ENCODE measurements at places on chromosomes 11 and 22.

- no peak for DNase-seq
- no peak overlapping the region for H3K4me3 ChIP-seq
- H3K27me3 ChIP-seq = no peaks in the 10 kb centered on the region
- H3K27ac ChIP-seq = no peak overlapping the region
Observed at GRCh38 chr11:65078151-65078550, 5.7 kb downstream of the CDCA5 start.

- no peak overlapping the region for H3K27ac ChIP-seq
- H3K4me3 ChIP-seq = no peak overlapping the region
- no peaks in the 10 kb centered on the region for H3K36me3 ChIP-seq
- H3K4me1 ChIP-seq = no peaks in the 10 kb centered on the region
- DNase-seq = no peak
- no peaks in the 10 kb centered on the region for H3K27me3 ChIP-seq
Observed at GRCh38 chr11:59846556-59846955, 1.3 kb upstream of the CBLIF start.

DNA sequence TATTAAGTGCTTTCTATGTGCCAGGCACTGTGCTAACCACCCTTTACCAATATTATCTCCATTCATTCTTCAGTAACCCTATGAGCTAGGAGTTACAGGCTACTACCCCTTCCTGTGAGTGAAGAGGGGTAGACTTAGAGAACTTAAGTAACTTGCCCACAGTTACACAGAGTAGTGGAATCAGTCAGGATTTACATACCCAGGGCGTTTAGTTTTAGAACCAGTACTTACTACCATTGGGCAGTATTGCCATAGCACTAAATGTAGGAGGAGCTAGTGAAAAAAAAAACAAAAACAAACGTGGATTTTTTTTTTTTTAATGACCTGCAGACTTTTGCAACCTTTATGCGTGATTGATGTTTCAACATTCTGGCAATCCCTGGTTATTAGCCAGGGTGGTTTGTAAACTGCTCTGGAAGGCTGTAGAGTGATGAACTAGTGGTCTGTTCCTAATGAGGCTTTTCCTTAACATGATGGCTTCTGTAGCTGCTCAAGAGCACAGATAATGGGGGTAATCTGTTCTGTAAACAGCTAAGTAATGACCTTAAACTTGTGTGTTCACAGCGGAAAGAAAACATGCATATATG lies 11.4 kb downstream of the TBCEL start:
- no peak overlapping the region for H3K4me3 ChIP-seq
- H3K36me3 ChIP-seq = peaks cover 8% of the 10 kb centered on the region
- H3K27ac ChIP-seq = peak overlapping the region; percentile 31

DNA sequence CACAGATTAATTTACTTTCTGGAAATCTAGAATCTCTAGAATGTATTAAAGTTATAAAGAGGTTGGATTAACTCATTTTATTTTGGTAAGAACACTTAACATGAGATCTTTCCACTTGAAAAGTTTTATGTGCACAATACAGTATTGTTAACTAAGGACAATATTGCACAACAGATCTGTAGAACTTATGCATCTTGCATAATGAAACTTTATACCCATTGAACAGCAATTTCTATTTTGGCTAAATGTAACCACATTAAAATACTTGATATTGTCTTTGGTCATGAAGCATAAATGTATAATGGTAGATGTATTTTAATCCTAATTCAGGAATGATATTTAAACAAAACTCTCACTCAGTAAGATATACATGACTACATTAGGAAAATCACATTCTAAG lies 203.8 kb downstream of the SNX19 start:
- no peak for DNase-seq
- H3K36me3 ChIP-seq = no peaks in the 10 kb centered on the region
- peaks cover 8% of the 10 kb centered on the region for H3K4me1 ChIP-seq
- no peak overlapping the region for H3K4me3 ChIP-seq
- no peak overlapping the region for H3K27ac ChIP-seq

DNA sequence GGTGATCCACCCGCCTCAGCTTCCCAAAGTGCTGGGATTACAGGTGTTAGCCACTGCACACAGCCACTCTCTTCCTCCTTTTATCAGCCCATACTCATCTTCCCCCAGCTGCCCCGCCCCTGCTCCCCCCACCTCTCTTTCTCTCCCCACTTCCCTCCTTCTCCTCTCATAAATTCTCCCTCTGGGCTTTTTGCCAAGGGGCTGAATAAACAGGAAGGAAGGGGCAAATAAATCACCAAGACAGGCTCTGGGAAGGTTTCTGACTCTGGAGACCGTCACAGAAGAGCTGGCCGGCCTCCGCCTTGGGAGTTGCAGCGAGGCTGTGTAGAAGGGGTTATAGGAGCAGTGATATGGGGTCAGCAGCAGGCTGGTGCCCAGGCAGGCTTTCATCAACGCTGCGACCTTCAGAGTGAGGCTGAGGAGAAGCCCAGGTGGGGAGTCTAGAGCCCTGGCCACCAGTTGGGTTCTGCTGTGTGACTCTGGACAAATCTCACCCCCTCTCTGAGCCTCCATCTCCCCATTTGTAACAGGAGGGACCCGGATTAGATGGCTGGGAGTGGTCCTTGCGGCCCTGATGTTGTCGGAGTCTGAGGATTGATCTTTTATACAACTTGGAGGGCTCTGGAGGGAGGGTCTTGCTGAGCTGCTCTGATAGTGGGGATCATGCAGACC lies 62.6 kb upstream of the RASD2 start:
- H3K27me3 ChIP-seq = peaks cover 1% of the 10 kb centered on the region
- peak; percentile 74 for DNase-seq
- peaks cover 54% of the 10 kb centered on the region for H3K4me1 ChIP-seq
- H3K4me3 ChIP-seq = peak overlapping the region; percentile 3
- no peaks in the 10 kb centered on the region for H3K36me3 ChIP-seq
- H3K27ac ChIP-seq = peak overlapping the region; percentile 90

DNA sequence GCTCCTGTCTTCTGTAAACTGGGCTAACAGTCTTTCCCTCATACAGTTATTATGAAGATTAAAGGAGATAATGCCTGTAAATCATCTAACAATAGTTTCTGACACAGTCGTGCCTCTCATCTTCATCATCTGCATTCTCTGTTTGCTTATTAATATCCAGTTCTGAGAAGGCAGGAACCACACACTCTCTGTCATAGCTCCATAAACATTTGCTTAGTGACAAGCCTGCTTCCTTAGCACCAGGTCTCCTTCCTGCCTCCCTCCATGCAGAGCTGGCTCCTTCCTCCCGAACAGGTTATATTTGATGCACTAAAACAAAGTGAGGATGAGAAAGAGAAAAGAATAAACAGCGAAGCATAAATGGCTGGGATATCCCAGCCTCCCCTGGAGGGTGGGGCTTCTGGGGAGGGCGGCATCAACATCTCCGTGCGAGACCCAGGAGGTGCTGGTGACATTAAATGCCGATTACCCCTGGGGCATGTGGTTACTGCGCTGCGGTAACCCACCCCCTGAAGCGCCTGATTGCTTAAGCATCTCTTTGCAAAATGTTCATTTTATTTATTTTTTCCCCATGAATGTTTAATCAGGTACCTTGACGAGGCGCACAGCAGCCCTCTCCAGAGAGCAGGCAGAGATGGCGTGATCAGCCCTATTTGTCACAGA lies 404.9 kb downstream of the NXPE2 start:
- no peak for DNase-seq
- H3K4me3 ChIP-seq = no peak overlapping the region
- H3K4me1 ChIP-seq = peaks cover 6% of the 10 kb centered on the region
- no peaks in the 10 kb centered on the region for H3K36me3 ChIP-seq

GRCh38 chr22:32202539-32203180 lies 2.2 kb downstream of the RFPL2 start:
- no peak for DNase-seq
- H3K4me1 ChIP-seq = peaks cover 16% of the 10 kb centered on the region
- H3K4me3 ChIP-seq = peak overlapping the region; percentile 8
- H3K27ac ChIP-seq = no peak overlapping the region
- H3K27me3 ChIP-seq = peaks cover 84% of the 10 kb centered on the region

DNA sequence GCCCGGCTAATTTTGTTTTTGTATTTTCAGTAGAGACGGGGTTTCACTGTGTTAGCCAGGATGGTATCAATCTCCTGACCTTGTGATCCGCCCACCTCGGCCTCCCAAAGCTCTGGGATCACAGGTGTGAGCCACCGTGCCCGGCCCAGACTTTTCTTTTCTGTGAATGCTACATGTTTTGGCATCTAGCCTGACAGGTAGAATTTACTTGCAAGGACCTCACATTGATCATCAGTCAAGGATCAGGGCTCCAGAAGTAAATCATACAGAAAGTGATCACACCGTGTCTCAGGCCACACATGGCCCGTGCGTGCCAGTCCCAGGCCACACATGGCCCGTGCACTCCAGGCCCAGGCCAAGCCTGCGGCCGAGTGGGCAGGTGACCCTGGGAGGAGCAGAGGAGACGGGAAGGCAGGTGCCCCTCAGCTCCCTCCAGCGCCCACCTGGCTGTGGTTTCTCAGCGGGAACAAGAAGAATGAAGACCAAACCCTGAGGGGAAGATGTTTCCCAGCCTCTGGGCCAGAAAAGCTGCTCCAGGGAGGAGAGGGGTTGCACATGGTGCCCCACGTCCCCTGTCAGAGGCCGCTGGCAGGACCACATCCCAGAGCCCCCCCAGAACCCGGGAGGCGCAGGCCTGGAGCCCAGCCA lies 76.2 kb downstream of the BRD1 start:
- no peak overlapping the region for H3K4me3 ChIP-seq
- no peak overlapping the region for H3K27ac ChIP-seq
- no peaks in the 10 kb centered on the region for H3K27me3 ChIP-seq
- no peaks in the 10 kb centered on the region for H3K4me1 ChIP-seq

DNA sequence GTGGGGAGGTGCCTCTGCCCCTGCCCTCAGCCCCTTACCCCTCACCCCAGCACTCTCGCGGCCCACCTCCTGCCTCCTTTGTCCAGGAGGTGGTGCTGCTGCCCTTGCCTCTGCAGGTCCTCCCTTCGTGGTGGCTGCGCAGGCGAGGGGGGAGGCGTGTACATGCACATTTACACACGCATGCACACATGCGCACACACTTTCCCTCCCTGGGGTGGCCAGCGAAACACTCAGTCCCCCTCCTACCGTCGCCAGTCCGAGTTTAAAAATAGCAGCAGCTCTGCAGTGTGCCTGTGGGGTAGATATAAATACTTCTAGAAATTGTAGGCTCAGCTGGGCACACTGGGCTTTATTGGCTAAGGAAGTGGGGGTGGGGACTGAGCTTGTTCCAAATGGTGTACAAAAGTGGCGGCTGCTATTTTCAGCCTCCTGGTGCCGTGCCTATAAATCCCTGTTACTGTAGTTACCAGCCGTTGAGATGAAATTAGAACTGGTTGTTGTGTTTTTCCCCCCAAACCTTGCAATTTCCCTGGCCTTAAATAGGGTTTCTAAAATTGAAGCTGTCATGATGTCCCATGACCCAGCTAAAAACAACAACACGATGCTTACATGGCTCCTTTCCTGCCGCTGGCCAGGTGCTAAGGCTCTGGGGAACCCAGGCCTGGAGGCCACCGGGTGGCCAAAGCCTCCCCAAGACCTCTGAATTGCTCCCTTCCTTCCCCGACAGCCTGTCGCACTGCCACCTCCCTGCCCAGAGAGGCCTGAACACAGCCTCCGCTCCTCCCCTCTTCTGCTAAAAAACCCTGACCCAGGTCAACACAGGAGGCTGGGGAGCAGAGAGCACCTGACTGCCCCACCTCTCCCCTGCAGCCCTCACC lies 12.4 kb downstream of the PICK1 start:
- no peaks in the 10 kb centered on the region for H3K4me1 ChIP-seq
- no peak overlapping the region for H3K27ac ChIP-seq
- peaks cover 25% of the 10 kb centered on the region for H3K36me3 ChIP-seq
- DNase-seq = no peak
- no peak overlapping the region for H3K4me3 ChIP-seq
- no peaks in the 10 kb centered on the region for H3K27me3 ChIP-seq

DNA sequence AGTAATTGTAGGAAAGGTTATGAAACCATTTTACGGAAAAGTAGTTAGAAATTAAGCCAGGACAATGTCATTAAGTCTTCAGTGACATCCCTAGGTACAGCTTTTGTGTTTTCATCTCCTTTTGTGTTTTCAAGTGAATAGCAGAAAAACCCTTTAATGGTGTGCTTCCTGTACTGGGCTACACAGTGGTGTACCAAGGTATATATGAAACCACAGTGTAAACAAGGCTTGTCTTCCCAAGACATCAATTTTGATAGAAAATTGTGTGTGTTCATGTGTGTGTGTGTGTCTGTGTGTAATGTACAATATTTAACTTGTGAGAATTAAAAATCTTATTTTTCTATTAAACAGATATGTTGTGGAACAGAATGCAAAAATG lies 8.9 kb downstream of the MRPL17 start:
- H3K4me3 ChIP-seq = no peak overlapping the region
- no peak overlapping the region for H3K27ac ChIP-seq
- H3K4me1 ChIP-seq = no peaks in the 10 kb centered on the region
- no peaks in the 10 kb centered on the region for H3K36me3 ChIP-seq

GRCh38 chr11:131560287-131560686 lies 189.9 kb downstream of the NTM start:
- no peaks in the 10 kb centered on the region for H3K4me1 ChIP-seq
- no peak overlapping the region for H3K27ac ChIP-seq
- no peak overlapping the region for H3K4me3 ChIP-seq

GRCh38 chr11:13287036-13287435 lies 9.4 kb downstream of the BMAL1 start:
- H3K4me1 ChIP-seq = no peaks in the 10 kb centered on the region
- no peak for DNase-seq
- H3K36me3 ChIP-seq = no peaks in the 10 kb centered on the region
- no peak overlapping the region for H3K27ac ChIP-seq
- no peak overlapping the region for H3K4me3 ChIP-seq

GRCh38 chr11:129596351-129596750 lies 219.3 kb upstream of the TMEM45B start:
- H3K27me3 ChIP-seq = no peaks in the 10 kb centered on the region

DNA sequence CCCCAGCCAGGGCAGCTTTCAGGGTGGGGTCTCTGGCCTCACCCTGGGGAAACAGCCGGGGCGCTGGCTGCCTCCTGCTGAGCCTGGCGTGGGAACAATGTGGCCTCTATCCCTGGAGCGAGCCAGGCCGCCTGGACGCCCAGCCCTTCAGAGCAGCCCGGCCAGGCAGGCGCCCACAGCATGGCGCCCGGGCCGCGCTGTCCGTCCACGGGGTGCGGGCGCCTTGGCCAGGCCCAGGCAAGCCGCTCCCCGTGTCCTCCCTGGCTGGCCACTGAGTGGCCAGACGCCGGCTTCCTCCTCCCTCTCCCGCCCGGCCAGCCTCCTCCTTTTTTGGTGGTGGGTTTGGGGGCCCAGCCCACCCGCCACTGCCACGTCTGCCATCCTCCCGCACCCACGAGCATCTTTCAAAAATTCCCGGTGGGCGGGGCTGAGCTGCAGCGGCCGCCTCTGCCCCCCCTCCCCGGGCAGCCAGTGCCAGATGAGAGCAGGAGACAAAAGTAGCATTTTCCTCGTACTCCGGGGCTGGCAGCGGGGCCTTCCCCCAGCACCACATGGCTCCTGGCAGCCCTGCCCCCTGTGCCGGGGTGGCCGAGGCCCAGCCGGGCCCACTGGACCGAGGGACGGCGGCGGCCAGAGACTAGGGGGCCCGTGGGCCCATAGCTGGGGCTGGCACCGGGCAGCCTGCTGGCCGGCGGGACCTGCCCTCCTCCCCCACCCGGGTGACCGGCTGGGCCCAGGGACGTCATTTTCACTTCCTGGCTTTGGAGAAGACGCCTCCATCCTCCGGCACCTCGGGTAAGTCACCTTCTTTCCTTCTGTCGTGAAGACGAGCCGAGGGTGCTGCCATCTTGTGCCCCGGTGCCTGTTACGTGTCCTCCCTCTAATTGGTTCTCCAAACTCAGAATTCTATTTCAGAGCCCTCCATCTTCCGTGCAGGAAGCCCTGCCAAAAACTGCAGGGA lies 70.2 kb upstream of the PPARA start:
- no peaks in the 10 kb centered on the region for H3K27me3 ChIP-seq
- no peak overlapping the region for H3K27ac ChIP-seq
- no peak overlapping the region for H3K4me3 ChIP-seq
- no peak for DNase-seq
- peaks cover 9% of the 10 kb centered on the region for H3K36me3 ChIP-seq

All from mesothelial cell of epicardium (in vitro differentiated cells).